Posterior vena cava (tissue), 2 donors: ENCODE measurements at places on chromosomes 5 and 9. TPM values are rescaled to one million over a fixed set of nuclear protein-coding genes. Genes with fewer than 3 reads are reported as not detected.

The SH3GL2 gene
- total RNA-seq, result not detected

The CNTNAP3B gene
- 20.6 TPM for total RNA-seq

DNA sequence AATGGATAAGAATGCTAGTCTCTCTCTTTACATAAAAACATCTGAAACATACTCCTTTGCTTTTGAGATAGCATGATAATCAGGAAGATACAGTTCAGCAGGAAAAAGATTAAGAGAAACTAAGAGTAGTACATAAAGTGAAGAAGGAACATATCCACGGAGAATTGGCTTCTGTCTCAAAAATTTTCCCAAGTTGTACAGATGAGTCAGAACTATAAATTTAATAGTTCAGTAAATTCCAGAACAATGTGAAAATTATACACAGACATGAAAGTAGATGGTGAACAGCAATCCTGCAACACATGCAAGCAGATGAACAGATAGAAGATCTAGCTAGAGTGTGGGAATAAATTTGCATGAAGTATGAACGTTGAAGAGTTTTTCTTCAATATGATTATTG, 691.4 kb upstream of the RIOK2 start:
- no peak for DNase-seq

DNA sequence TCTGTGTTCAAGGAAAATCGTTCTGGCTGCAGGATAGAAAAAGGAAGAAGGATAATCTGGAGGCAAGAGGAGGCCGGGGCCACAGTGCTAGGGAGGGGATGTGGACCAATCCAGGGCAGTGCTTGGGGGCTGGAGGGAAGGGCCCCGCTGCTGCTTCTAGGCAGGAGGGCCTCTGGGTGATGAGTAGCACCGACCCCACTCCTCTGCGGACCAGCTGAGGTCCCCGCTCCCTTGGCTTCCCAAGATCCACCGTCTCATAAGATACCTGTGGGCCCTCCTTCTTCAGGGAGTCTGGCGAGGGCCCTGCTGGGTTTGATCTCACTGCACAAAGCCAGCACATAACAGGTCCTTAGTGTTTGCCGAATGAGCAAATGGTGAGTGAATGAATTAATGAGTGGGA, 93.5 kb upstream of the MVB12B start:
- peak; percentile 64 for DNase-seq

The PCDHA2 gene
- total RNA-seq, result not detected

DNA sequence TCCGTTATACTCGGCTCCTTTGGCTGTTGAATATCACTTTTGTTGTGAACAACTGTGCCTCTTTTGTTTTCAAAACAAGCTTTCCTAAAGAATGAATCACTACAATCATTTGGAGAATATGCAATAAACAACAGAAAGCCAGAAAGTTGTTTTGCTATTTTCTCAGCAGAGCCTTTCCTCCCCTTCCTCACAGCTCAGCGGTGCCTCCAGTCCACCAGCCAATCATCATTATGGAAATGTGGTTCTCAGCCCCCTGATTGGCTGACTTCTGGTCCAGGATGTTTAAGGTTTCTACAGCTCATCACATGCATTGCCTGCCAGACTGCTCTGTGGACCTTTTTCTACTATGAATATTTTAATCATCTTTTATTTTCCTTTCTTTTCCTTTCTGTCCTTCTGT, 9.1 kb upstream of the ZNF608 start:
- DNase-seq, result no peak

GRCh38 chr5:65482296-65482735, 596 bp upstream of the ADAMTS6 start:
- DNase-seq, result no peak

The GPX3 gene
- 1,026 TPM for total RNA-seq

The C1QTNF3 gene
- total RNA-seq, result 31.3 TPM

DNA sequence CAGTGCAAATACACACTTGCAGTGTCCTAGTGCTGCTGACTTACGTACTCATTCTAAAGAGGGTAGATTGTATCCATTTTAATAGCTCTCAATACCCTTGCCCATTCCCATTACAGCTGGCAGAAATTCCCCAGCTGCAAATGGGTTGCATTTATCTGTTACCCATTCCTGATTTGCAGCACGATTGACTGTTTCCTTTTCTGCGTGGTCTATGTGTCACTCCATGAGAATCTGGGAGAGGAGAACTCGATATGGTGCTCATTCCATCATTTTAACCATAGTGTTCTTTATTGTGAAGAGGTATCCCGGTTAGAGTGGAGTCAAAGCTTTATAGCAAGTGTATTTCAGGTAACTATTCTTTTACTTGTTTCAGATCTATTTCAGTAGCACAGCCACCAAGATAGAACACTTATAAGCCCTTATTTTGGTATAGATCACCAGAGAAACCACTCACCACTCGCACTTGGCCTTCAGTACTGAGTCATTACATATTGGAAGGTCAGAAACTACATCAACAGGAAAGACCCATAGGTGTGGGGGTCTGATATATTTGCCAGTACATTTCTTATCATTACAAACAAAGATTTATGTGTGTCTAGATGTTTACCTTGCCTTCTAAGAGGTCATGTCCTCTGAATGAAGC, 139.5 kb downstream of the MUSK start:
- no peak for DNase-seq

DNA sequence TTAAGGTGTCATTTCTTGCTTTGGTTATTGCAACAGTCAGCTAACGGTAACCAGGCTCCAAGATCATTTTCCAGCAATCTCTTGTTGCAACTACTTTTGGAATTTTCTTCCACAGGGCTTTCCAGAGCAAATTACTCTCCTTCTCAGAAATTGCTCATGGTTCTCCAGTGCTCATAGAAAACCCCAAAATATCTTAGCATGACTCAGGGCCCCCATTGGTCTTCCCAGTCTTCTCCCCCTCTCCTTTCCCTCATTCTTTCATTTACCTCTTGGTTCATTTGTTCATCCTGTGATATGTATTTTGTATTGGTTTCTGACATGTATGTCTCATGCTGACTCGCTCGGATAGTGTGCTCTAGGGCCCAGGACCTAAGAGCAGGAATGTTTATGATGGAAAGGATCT, 35.6 kb downstream of the WWC1 start:
- no peak for DNase-seq

GRCh38 chr9:33168941-33169544, 1.9 kb upstream of the B4GALT1 start:
- DNase-seq, result peak; percentile 14

GRCh38 chr9:94639999-94640376, 670 bp upstream of the FBP1 start:
- DNase-seq, result no peak

- DNase-seq, result no peak
Observed at GRCh38 chr5:135266975-135267374, 132.1 kb downstream of the MACROH2A1 start.

GRCh38 chr5:14743601-14744295, 79.2 kb downstream of the OTULIN start:
- DNase-seq, result no peak

- DNase-seq, result no peak
Observed at GRCh38 chr5:169097374-169098326, 203.3 kb downstream of the SLIT3 start.

DNA sequence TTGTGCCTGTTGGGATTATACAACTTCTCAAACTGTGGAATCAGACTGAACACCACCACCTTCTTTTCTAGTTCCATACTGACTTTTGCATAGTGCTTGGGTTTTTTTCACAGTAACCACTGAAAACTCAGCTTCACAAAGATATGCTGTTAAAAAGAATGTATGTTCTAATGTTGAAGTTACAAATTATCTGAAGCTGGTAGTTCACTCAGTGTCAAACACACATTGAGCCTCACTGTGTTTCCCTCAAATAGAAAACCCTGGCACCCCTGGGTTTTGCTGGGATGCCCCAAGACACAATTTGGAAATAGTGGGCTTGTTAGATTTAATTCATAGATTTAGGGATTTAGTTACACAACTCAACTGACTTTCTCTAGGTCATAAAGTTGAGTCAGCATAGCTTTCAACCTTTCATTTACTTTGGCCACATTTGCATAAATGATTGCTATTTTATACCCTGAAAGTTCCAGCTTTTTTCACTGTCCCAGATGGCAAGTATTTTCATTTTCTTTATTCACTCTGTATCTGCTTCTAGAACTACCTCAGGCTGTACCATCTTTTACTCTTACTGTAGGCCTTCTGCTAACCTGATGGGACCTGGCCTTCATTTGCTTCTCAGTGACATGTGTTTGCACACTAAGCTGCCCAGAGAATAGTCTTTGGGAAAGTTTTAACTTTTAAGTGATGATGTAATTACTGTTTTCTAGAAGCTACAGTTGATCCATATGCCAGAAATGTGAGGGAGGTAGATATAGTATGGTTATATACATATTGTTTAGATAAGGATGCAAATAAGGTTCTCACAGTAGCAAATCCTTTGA, 115.1 kb downstream of the CDC42SE2 start:
- no peak for DNase-seq

DNA sequence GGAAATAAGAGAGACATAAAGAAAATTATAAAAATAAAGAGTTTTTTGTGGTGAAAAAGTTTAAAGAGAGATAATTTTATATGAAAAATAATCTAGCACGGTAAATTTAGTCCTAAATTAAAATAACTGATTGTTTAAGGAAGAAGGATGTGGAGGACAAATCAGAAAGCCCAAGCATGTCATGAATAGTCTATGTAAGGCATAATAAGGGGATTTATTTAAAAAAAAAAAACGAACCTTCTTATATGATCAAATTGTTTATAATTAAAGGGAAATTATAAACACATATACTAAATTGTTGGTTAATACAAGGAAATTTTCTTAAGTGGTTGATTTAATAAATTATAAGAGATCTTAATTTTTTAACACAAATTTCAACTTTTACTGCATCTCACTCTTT, 551.8 kb upstream of the TYRP1 start:
- DNase-seq, result no peak

The FTMT gene
- not detected for total RNA-seq

The DNAH5 gene
- total RNA-seq, result 0.57 TPM

The GALT gene
- total RNA-seq, result 33.0 TPM

The FAM240B gene
- not detected for total RNA-seq

GRCh38 chr9:94159069-94159939, 75.0 kb downstream of the PTPDC1 start:
- DNase-seq, result no peak

- no peak for DNase-seq
Observed at GRCh38 chr5:80930940-80931339, 29.2 kb upstream of the RASGRF2 start.

The DMGDH gene
- 3.6 TPM for total RNA-seq

- no peak for DNase-seq
Observed at GRCh38 chr9:92607088-92607487, 62.8 kb downstream of the IPPK start.

GRCh38 chr5:109063223-109063622, 315.5 kb downstream of the FER start:
- no peak for DNase-seq

- no peak for DNase-seq
Observed at GRCh38 chr9:20865347-20865746, 166.1 kb downstream of the HACD4 start.

DNA sequence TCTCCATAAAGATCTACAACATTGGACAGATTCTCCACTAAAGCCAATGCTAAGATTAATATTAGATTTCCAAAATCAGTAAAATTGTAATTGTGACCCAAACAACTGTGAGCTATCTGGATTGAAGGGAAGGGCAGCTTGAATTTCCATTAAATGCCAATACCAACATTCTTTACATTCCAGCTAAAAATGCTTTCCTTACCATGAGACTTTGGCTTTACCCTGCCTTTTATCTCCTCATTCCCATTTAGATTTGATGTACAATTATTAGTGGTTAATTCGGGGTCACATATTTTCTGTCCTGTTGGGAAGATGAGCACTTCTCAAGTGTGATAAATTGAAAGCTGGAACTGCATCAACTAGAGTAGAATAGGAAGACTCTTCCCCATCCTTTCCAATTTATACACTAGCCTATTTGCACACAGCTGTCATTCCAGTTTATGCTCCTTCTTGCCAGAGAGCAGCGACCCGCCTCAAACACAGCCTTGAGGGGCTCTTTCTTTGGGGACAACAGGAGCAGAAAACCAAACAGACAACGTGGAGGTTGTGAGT, 33.1 kb upstream of the MYOT start:
- no peak for DNase-seq

DNA sequence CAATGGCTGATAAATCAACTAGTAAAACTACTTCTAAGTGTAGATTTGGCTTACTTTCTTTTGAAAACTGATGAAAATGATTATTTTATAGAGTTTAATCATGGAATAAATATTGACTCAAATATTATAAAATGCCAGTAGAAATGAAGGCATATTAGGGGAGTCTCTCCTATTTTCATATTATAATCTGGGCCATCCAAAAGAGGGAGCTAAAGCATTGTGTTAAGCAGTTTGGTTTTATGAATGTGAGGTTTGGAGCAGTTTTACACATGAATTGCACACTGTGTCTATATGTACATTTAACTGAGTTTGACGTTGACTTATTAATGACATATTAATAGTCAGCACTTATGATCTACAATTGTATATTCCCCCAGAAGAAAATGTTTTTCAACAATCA, 17.4 kb downstream of the CDH9 start:
- no peak for DNase-seq

GRCh38 chr5:151958111-151958510, 33.5 kb upstream of the GLRA1 start:
- DNase-seq, result no peak

The CMBL gene
- 11.8 TPM for total RNA-seq

DNA sequence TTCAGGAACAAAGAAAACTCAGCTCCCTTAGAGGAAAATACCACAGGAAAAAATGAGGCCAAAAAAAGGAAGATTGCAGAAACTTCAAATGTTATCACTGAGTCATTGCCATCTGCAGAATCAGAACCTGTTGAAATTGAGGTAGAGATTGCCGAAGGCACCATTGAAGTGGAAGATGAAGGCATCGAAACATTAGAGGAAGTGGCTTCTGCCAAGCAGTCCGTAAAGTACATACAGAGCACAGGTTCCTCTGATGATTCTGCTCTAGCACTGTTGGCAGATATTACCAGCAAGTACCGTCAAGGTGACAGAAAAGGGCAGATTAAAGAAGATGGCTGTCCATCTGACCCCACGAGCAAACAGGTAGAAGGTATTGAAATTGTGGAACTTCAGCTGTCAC, 30.8 kb upstream of the NIM1K start:
- DNase-seq, result no peak

The NR6A1 gene
- 0.76 TPM for total RNA-seq

DNA sequence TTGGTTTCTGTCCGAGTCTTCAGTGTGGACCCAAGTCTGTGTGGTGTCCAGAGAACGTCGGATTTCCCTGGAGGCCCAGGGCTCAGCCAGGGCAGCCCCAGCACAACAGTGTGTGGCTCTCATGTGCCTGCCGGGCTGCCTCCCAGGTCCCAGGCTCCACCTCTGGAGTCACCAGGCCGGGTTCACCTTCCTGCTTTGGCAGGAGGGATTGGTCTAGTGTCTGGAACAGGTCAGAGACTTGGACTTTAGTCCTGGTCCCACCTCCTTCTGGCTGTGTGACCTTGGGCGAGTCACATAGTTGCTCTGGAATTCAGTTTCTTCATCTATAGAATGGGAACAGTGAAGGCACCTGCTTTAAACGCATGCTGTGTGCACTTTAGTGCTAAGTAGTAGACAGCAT, 3.2 kb downstream of the DOLPP1 start:
- DNase-seq, result no peak

The LYSMD3 gene
- total RNA-seq, result 20.7 TPM

- DNase-seq, result no peak
Observed at GRCh38 chr9:32854271-32854670, 70.9 kb downstream of the TMEM215 start.

- no peak for DNase-seq
Observed at GRCh38 chr9:34929506-34930102, 28.5 kb upstream of the PHF24 start.

- DNase-seq, result peak; percentile 63
Observed at GRCh38 chr9:129318121-129319075, 140.3 kb upstream of the IER5L start.

The ENTPD2 gene
- 1.2 TPM for total RNA-seq

- DNase-seq, result no peak
Observed at GRCh38 chr5:136007271-136007670, 21.5 kb upstream of the TGFBI start.

The KIAA0825 gene
- total RNA-seq, result 4.8 TPM
